ENCODE measurements at places on chromosomes 12 and 14. TPM values are rescaled to one million over a fixed set of nuclear protein-coding genes. Genes with fewer than 3 reads are reported as not detected.

The GDF3 gene
- total RNA-seq = not detected

- peak; percentile 76 for DNase-seq
These were observed 11.4 kb upstream of the DNAL1 start for GRCh38 chr14:73633116-73634010.

DNA sequence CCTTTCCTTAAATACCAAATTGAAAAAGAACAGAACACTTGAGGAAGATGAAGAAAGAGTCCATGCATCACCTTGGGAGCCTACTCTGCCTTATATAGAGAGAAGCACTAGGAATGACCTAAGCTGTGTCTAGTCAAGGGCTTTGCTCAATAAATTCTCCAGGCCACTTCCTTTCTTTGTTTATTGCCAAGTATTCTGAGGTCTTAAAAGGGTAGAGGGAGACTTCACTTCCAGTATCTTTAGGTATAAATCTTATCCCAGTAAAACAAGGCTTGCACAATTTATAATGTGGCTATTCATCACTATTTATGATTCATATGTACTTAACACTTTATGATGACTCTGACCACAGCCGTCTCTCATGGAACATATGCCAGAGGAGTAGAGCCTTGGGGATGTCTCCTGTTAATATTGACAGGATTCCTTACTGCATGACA, 85.1 kb upstream of the ARHGAP5 start:
- DNase-seq = peak; percentile 99

GRCh38 chr14:44384093-44384492, 123.0 kb downstream of the FSCB start:
- DNase-seq = no peak

DNA sequence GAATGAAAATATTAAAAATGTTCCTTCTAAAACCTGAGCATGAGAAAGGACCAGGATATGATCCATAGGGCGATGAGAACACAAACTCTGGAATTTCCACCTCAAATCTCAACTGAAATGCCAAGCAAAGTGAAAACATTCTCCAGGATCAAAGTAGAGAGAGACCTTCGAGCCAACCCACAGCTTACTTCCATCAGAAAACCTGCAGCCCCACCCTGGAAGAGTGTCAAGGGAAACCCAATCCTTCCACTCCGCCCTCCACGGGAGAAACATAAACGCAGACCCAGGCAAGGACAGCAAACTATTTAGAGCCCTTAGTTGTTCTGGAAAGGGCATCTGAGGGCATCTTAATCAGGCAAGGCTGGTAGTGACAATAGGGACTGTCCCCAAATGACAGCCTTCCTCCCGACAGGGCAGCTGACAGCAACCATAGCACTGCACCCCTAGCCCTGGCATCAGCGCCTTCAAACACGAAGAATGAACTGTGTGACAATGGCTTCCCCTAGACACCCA, 21.8 kb downstream of the SLC15A4 start:
- DNase-seq = peak; percentile 32

DNA sequence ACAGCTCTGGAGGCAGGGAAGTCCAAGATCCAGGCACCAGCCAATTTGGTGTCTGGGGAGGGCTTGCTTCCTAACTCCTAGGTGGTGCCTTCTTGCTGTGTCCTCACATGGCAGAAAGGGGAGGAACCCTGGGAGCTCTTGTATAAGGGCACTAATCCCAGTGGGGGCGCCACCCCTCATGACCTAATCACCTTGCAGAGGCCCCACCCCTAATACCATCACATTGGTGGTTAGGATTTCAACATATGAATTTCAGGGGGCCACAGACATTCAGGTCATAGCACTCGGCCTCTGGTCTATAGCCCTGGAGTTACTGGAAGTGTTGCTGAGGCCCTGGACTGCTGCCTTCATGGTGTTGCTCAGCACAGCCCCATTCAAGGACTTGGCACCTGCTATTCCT, 14.6 kb downstream of the PSMD9 start:
- DNase-seq = no peak

All from fibroblast of villous mesenchyme (primary cell).